Cortex of kidney (tissue), 1 donor: ENCODE measurements at places on chromosomes 2 and 18.

GRCh38 chr2:159982270-159982669 is 80.1 kb downstream of the PLA2R1 start:
- DNase-seq = no peak

- DNase-seq = no peak
These were observed 437.2 kb upstream of the PKDCC start for GRCh38 chr2:41610501-41611190.

DNA sequence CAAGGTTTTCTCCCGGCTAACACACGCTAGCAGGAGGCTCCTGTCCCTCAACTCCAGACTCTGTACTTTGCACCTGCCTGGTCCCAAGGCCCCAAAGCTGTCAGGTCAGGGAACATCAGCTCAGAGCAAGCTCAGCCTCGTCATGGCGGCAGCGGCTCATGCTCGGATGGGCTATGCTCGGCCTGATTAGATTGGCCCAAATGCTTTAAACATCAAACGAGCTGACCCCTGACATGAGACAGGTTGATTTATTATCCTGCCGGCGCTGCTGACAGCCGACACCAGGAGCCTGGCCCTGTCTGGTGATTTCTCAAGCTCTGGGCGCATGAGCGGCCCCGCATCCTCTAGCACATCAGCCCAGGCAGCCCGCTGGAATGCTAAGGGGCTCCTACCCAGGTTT is 436.4 kb downstream of the EIPR1 start:
- no peak for DNase-seq

- no peak for DNase-seq
These were observed 115.0 kb upstream of the CCDC85A start for GRCh38 chr2:56068746-56069145.

- DNase-seq = no peak
These were observed 107.6 kb downstream of the HAUS1 start for GRCh38 chr18:46211816-46212215.

DNA sequence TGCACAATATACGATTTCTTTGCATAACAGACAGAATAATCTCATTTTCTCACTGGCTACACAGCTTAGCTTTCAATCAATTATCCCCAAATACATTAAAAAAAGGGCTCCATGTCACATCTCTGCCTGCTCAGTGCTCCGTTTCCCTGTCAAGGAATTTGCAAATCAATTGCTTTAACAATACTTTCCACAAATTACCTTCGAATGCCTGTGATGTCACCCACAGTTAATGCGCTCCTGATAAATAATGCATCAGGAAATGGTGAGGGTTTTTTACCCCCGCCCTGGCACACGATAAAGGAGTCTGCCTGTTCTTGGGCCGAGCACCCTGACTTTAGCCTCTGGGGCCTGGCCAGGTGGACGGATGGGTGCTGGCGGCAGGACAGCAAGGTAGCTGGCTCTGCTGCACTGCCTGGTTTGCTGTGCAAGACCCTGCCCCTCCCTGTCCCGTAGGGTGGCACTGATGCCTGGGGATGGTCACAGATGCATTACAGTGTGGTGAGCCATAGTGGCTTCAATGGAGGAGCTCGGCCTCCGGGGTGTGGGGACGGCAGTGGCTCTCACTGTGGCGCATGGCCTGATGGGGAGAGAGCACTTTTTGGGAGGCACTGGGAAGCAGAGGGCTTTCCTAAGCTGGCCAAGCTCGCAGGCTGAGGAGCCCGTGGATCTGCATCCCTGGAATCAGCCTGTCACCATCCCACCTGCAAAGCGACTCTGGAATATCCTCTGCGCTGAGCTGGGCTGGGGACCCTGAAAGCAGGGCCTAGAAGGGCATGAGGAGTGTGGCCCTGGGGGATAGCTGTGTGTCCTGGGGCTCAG is 88.3 kb upstream of the HS6ST1 start:
- no peak for DNase-seq

- no peak for DNase-seq
These were observed 19.4 kb downstream of the CYP26B1 start for GRCh38 chr2:72128059-72128842.

- DNase-seq = no peak
These were observed 13.3 kb upstream of the CYP20A1 start for GRCh38 chr2:203225423-203226039.

GRCh38 chr18:39701839-39702238 is 2136.2 kb upstream of the CELF4 start:
- DNase-seq = no peak

DNA sequence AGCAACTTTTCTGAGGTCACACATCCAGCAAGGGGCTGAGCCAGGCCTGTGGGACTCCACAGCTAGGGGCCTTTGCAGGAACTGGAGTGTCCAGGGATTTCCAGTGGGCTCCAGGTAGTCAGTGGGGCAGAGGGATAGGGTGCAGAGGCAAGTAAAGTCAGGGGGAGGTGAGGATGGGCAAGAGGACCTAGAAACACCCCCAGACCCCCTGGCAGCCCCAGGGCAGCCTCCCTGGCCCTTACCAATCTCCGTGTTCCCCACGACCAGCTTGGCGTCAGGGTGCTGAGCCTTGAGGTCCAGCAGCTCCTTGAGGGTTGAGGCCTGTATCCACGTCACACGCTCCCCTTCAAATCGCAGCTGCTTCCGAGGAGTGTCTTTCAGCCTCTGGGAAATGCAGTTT is 28.4 kb downstream of the XDH start:
- no peak for DNase-seq

- DNase-seq = no peak
These were observed 114.2 kb upstream of the EPC2 start for GRCh38 chr2:148530350-148530749.

DNA sequence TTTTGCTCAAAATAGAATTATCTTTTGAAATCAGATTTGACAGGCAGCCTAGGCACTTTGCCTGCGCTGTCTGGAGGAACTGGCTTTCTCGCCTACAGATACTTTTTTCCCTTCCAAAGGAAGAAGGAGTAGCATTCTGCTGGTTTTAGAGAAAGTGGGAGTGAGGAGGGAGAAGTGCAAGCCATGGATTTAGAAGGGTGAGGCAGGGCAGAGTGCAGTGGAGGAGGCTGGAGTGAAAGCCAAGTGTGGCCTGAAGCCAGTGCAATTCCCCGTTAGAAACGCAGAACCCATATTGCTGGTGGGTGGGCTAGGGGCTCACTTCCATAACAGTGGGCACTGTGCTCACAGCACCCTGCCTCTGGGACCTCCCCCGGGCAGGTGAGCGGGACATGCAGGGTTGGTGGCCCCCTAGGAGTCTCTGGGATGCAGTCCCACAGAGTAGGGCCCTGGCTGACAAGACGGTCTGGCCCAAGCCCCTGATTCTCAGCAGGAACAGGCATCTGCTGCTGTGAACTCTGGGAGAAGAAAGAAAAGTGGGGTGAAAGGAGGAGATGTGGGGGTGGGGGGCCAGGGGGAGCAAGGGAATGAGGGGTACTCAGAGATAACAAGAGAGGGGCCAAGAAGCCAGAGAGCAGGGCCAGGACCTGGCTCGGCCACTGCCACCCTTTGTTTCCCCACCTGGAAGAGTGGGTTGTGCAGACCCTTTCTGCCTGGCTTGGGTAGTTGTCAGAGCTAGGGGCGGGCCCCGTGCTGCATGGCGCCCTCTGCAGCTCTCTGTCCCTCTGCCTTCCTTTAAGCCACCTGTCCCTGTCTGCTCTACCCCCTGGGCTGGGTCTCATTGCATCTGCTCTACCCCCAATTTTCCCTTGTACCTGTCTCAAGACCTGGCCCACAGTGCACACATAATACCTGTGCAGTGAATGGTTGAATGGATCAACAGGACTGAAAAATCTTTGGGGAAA is 273.5 kb upstream of the HS6ST1 start:
- DNase-seq = no peak

- DNase-seq = no peak
These were observed 18.1 kb upstream of the RANBP2 start for GRCh38 chr2:108701208-108701607.

GRCh38 chr2:161165811-161166210 is 5.6 kb downstream of the TANK start:
- DNase-seq = no peak

DNA sequence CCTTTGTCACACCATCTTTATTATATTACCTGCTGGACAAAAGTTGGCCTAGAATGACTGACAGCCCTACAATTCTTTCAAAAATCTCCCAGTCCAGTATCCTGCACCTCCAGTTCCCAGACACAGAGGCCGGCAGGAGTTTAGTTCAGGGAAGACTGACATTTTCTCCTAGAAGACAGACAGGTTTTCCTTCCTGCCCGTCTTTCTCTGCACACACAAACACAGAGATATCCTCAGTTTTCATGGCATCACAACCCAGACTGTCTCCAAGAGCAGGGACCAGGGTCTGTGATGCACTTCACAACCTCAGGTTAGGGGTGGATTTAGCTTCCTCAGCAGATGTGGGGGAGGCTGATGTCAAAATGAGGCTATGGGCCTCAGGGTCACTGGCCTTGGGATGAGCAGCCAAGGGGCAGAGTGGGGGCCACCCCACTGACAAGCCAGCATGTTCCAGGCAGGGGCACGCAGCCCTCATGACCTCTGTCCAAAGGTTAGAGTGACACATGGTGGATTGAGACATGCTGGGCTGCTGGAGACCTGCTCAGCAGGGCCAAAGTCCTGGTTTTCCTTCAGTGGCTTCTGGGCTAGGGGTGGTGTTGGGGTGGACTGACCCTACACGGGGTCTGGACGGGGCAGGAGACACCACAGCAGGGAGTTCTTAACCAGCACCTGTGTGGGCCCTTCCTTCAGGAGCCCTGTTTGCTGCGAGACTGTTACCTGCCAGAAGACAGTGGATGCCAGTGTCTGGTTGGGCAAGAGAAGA is 70.5 kb downstream of the SFXN5 start:
- DNase-seq = no peak

DNA sequence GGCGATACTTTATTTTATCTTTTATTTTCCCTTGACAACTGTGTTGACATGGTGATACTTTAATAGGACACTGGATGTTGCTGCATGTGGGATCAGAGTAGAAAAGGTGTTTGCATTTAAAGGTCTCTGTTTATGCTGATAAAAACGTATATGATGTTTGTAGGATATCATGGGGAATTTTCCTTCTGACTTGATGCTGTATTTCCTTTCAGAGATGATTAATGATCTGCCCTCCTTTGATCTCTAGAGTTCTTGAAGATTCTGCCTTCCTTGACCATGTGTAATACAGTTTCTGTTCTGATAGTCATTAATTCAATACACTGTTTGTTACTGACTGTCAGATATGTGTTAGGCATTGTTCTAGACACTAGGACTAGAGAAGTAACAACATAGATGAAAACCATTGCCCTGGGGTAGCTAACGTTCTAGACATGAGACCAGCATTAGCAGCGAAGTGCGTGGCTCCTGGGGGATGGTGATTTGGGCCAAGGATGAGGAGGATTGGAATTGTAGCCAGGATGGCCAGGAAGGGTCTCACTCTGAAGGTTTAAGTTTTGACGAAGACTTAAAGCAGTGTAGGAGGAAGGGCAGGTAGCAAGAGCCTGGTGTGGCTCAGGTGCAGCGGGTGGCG is 2.8 kb downstream of the ATG4B start:
- no peak for DNase-seq

DNA sequence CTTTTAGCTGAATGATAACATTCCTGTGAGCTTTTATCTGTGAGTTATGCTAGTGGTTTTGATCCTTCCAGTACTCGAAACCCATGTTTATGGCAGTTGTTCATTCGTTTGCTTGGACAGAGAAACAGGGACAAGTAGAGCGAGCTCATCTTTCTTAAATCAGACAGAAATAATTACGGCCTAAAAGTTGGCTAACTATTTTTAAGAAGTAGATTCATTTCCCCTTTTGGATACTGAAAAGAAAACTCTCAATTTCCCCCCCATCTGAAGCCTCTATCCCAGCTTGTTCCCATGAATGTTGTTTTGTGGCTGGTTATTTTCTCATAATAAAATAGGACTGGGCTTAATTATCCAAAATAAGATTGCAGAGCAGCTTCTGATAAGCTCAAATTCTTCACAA is 67.1 kb downstream of the ANTXR1 start:
- no peak for DNase-seq

DNA sequence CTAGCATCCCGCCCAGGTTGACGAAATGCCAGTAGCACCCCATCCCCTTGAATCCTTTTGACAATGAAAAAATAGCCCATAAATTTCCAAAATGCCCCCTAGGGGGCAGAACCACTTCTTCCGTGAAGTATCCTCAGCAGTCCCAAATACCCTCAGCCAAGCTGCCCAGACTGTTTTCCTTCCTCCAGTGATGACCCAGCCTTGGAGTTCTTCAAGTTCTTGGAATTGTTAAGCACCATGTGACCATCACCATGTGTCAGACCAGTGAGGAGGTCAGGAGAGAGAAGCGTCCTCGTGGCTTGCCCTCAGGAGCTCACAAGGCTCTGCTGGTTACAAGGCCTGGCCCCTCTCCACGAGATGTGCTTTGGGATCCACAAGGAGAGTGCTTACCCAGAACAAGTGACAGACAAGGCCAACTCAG is 1.4 kb upstream of the SLC23A3 start:
- no peak for DNase-seq

GRCh38 chr18:8142131-8142711 is 467.0 kb upstream of the RAB12 start:
- no peak for DNase-seq

DNA sequence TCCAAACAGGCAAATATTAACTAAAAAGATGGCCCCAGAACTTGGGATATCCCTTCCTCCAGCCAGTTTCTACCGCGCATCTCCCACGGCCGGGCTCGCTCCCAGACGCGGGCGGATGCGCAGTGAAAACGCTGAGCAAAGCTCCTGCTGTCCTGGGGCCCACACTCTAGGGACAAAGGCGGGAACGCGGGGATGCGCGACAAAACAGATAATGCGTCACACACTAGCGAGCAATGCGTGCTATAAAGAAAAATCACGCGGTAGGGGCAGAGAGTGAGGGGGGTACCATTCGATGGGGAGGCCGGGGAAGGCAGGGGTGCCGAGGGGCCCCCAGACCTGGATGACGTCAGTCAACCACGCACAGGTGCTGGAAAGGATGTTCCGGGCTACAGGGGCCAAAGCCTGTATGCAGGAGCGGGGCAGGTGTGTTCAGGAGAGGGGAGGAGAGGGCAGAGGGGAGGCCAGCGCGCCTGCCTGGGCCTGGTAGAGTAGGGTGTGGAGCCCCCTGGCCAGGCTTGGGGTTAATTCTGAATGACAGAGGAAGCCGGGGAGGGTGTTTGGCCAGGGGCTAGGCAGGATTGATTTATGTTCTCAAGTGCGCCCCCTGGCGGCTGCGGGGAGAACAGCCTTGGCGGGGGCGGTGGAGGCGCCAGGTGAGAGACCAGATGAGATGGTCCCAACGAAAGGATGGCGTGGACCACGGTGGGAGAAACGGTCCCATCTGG is 14.9 kb upstream of the ITM2C start:
- DNase-seq = no peak

DNA sequence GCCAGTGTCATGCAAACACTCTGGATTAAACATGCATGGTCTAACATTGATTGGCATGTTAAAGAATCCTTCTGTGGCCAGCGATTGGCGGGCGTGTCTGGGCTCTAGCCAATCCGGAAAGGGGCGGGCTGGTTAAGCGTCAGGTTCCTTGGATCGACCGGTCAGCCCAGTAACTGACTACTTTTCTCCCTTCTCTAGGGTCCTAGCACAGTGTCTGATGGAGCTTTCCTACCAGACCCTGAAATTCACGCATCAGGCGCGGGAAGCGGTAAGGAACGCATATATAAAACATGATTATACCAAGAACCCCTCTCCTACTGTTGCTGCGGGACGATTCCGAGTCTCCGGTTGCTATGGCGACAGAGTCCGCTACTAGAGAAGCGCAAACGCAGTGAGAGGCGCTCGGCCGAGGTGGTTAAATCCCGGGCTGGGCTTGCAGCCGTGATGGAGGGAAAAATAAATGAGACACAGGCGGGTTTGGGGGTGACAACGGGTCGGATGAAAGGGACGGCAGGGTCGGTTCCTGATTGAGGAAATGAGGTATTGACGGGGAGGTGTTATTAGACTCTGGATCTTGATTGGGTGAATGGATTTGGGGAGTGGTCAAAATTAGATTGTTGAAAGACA is 29.4 kb downstream of the KATNAL2 start:
- DNase-seq = no peak

- no peak for DNase-seq
These were observed 174.2 kb downstream of the TMEM247 start for GRCh38 chr2:46653539-46653938.
